Activated T-cell treated with anti-CD3 and anti-CD28 coated beads for 1 hour (primary cell): ENCODE measurements at places on chromosomes 4 and X.

GRCh38 chrX:153450114-153450948, 4.5 kb upstream of the TREX2 start:
- DNase-seq, result no peak

DNA sequence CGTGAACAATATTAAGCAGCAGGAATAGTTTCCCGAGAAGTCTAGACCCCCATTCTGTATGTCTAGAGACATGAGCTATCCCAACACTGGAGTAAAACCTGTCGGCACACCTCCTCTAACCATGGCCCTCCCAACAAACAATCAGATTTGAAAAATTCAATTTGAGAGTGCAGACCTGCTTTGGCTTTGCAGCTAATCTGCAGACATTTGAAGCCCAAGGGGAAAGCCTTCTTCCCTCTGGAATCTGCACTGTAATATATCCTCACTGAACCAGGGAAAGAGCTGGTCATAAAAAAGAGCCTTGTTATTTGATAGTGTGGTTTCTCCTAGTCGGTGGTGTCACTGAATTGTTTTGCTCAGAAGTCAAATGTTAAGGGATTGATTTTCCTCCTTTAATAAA, 44.6 kb upstream of the KLHL34 start:
- no peak for DNase-seq

DNA sequence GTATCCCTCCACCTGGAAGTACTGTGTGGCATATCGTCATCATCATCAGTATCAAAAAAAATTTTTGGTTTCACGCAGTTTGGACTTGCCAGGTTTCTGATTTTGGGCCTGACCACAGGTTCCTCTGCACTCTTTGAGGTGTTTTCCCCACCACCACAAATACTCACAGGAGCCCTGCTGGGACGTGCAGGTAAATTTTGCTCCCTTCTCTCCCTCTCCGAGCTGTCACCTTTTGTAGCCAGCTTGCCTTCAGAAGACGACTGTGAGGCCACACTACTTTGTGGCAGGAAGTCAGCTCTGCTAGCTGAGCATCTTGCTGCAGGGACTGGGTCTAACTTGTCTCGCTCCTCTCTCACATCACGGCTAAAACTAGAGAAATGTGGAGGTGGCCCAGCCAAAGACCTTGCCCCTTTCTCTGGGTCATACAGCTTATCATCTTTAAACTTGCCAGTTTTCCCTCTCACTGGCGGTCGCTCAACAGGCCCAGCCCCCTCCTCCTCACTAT, 2.8 kb downstream of the PJA1 start:
- no peak for DNase-seq

DNA sequence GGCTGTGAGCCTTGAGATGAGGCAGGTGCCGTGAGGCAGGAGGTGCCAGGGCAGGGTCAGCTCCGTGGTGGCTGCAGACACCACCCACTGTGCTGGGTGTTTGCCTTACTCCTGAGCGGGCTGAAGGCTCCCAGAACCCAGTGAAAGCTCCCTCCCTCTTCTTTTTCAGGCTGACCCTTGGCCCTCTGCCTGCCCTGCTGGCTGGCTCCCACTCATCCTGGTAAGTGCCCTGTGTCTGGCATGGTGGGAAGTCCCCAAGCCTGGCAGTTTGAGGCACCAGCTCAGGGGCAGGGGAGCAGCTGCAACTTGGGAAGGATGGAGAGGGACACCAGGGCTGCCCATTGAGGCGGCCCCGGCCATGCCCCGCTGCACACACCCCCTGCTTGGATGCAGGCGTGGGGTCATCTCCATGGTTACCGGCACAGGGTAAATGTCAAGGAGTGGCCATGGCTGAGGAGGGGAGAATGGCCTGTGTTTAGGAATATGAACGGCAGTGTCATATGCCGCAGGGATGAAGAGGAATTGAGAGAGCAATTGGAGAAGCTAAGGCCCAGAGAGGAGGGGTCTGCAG, 16.8 kb downstream of the SH3BP2 start:
- no peak for DNase-seq

DNA sequence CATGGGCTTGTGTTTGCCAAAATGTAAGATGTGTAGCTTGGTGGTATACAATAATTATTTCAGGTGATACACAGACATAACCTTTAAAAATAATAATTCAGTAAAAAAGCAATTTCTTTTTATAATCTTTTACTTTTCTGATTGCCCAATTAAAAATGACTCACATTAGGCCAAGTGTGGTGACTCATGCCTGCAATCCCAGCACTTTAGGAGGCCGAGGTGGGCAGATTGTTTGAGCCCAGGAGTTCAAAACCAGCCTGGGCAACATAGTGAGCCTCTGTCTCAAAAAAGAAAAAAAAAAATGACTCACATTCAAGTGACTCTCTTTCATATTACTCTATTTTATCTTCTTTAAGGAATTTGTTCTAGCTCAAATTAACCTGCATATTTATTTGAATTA, 449.4 kb upstream of the HTR2C start:
- no peak for DNase-seq

DNA sequence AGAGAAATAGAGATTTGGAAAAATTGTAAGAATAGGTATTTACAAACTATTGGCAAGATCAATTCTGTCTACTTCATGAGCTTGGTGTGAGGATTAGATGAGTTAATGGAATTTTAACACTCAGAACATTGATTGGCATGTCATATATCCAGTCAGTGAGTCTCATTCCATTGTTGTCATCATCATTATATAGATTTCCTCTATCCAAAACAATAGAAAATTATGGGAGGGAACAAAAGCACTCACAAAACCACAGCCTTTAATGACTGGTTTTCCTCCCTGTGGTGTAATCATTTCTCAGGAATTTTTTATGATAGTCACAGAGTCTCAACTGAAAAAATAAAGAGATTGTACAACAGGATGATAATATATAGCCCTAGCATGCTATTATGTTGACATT, 21.1 kb downstream of the KLHL5 start:
- DNase-seq, result no peak

GRCh38 chr4:71749008-71749594, 34.8 kb downstream of the GC start:
- no peak for DNase-seq

GRCh38 chrX:17042037-17042436, 95.6 kb downstream of the REPS2 start:
- no peak for DNase-seq

DNA sequence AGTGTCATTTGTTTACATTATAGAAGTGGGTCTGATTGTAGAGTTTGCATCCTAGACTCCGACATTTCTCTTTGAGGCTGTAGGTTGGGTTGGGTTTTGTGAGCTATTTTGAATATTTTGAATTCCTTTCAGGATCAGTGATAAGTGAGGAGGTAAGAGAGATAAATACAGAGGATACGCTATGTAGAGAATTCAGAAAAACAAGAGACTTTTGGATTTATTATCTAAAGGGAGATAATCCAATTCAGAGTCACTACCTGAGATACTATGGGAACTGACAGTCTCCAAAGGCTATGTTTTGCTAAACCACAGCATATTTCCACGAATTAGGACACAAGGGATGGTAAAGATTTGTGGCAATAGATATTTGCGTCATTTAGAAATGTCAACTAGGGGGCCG, 16.9 kb upstream of the RAP2C start:
- DNase-seq, result no peak

GRCh38 chr4:87476934-87477333, 52.2 kb downstream of the SPARCL1 start:
- DNase-seq, result no peak

GRCh38 chr4:38531141-38531727, 132.8 kb upstream of the KLF3 start:
- no peak for DNase-seq

GRCh38 chrX:13151828-13152517, 107.6 kb upstream of the FAM9C start:
- DNase-seq, result peak; percentile 11

GRCh38 chr4:89906316-89906715, 11.7 kb downstream of the MMRN1 start:
- no peak for DNase-seq

DNA sequence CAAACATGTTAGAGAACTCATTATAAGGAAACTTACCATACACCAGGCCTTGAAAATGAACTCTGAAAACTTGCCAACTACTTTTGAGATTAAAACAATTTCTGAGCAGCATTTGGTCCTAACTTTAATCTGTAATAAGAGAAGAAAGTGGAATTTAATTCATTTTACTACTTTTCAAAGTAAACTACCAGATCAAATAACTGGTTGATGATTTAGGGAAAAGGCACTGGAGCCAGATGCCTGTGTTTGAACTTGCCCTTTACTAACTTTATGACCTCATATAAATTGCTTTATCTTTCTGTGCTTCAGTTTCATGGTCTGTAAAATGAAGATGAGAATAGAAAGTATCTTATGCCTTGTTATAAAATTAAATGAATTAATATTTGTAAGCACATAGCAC, 159.9 kb upstream of the PCDH18 start:
- DNase-seq, result no peak

GRCh38 chrX:129983575-129984110, 1.2 kb downstream of the BCORL1 start:
- DNase-seq, result no peak

DNA sequence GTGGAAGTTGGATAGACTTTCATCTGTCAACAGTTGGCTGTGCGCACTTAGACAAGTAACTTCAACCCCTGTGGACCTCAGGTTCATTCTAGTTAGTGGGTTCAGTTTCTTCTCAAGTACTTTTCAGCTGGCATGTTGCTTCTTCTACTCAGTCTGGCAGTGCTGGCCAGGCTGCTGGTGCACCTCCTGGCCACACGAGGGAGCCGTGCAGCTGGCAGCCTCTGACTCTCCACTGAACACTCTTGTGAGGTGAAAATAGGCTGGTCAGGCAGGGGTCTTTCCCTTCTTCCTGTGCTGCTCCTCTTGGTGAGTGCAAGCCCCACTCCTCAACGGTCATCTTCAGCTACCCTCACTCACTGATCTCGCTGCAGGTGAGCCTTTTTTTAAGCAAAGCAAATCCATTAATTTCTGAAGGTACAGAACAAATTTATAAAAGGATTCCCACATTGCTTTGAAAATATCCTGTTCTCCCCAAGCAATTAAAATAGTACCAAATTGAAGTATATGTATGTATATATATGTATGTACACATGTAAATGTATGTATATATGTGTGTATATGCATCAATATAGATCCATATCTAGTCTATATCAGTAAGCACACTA, 30.6 kb downstream of the LONRF3 start:
- DNase-seq, result peak; percentile 22

DNA sequence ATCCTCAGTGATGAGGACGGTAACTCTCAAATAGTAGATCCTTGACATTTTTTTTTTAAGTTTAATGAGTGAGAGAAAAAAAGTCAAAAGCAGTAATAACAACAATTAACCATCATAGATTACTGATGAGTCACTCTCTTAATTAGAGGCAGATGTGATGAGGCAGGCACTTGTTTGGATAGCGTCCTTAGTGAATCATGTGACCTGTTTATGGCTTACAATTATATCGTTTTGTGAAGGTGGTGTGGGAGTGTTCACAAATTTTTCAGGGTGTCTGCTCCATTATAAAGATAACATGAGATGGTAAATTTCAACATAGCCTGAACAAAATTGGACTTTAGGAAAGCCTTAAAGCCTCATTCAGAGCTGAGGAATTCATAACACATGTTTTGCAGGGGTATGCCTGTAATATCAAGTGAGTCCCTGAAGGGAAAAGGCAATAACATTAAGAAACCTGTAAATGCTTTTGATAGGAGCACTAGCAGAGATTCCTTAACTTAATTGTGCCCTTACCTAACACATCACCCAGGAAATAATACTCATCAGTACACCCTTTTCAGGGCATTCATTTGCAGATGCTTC, 51.9 kb upstream of the XIAP start:
- DNase-seq, result no peak

DNA sequence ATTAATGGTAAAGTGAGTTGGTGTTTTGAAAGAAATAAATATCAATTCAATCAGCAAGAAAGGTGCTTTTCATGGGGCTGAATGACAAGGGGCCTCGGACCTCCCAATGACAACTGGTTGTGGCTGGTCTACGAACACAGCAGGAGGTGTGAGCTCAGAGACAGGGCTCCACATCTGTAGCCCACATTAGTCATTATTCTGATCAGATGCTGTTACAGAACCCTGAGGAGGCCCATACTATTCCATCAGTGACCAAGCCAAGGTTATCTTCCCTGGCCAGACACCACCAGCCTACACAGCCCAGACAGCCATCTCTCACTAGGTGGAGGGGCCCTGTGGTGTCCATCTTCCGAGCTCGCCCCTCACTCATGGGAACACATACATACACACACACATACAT, 168.8 kb downstream of the SH3KBP1 start:
- no peak for DNase-seq

- no peak for DNase-seq
Observed at GRCh38 chr4:10998846-10999245, 314.3 kb upstream of the CLNK start.

GRCh38 chr4:179467878-179468277, 2025.6 kb upstream of the AGA start:
- DNase-seq, result no peak

DNA sequence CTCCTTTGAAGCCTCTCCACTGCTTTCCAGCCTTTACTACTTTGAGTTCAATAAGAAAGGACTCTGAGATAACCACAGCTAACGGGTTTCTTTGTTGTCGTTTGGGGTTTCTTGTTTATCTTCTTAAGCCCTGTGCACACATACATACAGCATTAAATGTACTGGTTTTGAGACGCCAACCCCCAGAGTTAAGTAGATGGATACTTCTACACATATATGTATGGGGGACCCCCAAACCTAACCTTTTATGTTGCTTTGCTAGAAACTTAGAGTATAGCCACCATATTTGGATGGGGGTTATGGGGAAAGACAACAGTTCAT, 697 bp downstream of the CEP135 start:
- no peak for DNase-seq

- DNase-seq, result no peak
Observed at GRCh38 chr4:124202099-124202498, 510.4 kb downstream of the ANKRD50 start.
